Stimulated activated CD4-positive, alpha-beta T cell treated with anti-CD3 and anti-CD28 coated beads, Interleukin-4, amount 100 ng/mL, for 24 hours (primary cell): ENCODE measurements at places on chromosomes 16 and 17.
A peak's percentile ranks its signal among the peaks of the same experiment; 100 is the strongest.

GRCh38 chr16:23113185-23113584 lies 36.1 kb downstream of the USP31 start:
- DNase-seq = no peak

DNA sequence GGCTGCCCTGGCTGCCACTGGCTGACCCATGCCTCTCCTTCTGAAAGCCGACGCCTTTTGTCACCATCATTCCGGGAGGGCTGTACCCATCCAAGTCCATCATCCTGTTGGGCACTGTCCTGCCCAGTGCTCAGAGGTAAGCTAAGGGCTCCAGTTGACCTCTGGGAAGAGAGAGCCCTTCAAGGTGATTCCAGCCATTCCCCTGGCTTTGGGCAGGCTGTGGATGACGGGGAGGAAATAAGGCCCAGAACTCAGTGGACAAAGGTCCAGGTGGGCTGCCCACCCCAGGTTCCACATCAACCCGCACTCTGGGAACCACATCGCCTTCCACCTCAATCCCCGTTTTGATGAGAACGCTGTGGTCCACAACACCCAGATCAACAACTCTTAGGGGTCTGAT lies 45.8 kb downstream of the NOS2 start:
- no peak for DNase-seq

- DNase-seq = no peak
These were observed 25.6 kb downstream of the SOST start for GRCh38 chr17:43732958-43733357.

- DNase-seq = no peak
These were observed 732 bp downstream of the CBLN1 start for GRCh38 chr16:49280841-49281371.

GRCh38 chr17:77802811-77803220 lies 155.7 kb upstream of the TNRC6C start:
- DNase-seq = no peak

- DNase-seq = no peak
These were observed 70.7 kb downstream of the RPTOR start for GRCh38 chr17:80615376-80615775.

- no peak for DNase-seq
These were observed 2.4 kb downstream of the TNRC6A start for GRCh38 chr16:24731722-24732419.

DNA sequence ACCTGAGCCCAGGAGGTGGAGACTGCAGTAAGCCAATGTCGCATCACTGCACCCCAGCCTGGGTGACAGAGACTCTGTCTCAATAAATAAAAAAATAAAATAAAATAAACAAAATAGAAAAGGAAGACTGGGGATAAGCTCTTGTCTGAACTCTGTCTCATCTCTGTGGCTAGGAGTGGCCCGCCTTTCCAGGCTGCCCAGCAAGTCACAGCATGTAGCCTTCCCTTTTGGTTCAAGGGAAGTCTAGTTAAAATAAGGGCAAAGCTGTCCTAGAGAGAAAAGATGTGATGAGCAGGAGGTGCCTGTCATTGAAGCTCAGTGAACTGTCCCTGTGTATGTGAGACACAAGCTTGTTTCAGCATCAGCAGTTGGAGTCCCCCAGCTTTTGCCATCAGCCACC lies 2.7 kb upstream of the GFAP start:
- DNase-seq = no peak

GRCh38 chr16:82011199-82011641 lies at the start of gene SDR42E1:
Gene SDR42E1, minus strand, starts transcription at chr16:82011470. Its CDS starts 10,612 bp downstream, at chr16:82000858.
- peak; percentile 35 for DNase-seq

GRCh38 chr17:6661464-6661848 lies 9.9 kb downstream of the C17orf100 start:
- DNase-seq = no peak

DNA sequence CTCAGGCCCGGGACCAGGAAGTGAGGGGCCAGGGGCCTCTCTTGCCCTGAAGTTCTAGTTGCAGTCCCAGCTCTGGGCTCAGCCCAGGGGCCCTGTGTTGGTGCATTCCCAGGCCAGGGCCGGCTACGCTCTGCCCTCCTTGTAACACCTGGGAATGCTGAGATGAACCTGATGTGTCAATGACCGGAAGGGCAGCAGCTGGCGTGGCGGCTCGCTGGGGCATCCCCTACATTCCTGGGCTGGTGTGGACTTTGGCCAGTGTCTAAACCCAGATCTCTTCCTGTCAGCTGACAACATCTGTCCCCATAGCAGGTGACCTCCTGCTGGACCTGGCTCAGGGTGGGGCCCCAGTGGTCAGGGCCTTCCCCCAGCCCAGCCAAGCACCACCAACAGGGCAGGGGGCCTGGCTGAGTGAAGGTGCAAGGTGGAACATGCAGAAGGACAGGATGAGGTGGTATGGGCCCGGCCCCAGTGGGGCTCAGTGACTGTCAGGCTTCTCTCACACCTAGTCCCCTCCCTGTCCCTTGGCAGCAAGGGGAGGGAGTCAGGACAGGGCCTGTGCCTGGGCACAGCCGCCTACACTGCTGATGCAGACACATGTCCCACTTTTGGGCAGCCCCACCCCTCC lies 15.9 kb downstream of the FAM83G start:
- DNase-seq = no peak

- no peak for DNase-seq
These were observed 14.1 kb downstream of the MFSD11 start for GRCh38 chr17:76752006-76752405.

- no peak for DNase-seq
These were observed 52.5 kb downstream of the TMEM114 start for GRCh38 chr16:8537691-8538342.
